ENCODE measurements at places on chromosomes 3 and 15.

GRCh38 chr15:37100966-37101215 lies 542 bp upstream of the MEIS2 start:
- no peak for DNase-seq

DNA sequence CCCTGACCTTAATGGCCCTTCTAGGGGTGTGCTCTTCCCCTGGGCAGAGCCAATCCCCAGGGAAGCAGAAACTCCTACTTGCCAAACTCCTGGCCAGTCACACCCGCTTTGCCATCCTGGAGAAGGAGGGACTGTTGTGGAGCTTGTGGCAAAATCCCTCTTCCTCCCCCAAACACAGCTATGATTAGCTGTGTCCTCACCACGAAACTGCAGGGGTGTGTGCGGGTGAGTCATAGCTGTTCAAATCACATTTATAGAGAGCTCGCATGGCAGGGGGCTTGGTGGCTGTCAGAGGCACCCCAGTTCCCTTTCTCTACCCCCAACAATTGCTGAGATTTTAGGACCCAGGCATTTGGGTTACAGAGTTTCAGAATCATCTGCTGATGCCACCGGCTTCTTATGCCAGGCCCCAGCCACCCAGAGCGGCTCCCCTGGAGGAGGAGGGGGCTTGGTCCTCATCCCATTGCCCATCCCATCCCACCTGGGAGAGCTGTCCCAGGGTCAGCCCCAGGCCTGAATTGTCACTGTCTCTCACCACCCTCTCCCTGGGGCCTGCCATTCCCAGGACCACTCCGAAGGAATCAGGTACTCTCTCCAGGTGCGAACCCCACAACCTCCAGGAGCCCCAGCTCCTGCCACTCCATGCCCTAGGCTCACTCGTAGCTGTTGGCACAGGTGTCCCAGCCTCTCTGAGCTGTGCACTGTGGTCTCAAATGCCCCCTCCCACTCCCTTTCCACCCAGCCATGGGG lies 28.8 kb upstream of the MAGEF1 start:
- no peak for DNase-seq

DNA sequence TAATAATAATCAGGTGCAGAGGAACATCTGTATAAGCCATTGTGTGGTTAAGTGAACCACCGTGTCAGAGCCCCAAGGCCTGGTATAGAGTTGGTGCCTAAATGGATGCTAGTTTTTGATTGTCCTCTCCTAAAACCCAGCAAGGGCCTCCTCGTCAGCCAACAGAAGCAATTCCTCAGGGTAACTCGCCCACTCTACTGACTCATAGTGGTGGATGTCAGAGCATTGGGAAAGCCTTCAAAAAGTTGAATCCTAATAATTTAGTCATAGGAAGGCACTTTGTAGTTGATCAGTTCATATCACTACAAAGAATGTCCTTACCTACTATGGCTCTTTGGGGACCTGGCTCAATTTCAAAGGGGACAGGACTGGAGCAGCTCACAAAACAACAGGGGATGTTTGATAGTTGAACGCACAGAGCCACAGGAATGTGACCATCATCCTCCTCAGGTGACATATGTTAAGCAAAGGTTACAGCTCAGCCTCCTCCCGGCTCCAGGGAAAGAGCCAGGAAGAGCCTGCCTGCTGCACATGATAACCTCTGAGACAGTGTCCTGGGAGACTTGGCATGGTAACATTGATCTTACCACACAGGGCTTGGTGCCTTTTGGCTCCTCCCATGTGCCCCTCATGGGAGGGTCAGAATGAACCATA lies 338.7 kb downstream of the CLSTN2 start:
- DNase-seq: no peak

- no peak for DNase-seq
Observed at GRCh38 chr15:39226169-39226937, 354.5 kb upstream of the THBS1 start.

DNA sequence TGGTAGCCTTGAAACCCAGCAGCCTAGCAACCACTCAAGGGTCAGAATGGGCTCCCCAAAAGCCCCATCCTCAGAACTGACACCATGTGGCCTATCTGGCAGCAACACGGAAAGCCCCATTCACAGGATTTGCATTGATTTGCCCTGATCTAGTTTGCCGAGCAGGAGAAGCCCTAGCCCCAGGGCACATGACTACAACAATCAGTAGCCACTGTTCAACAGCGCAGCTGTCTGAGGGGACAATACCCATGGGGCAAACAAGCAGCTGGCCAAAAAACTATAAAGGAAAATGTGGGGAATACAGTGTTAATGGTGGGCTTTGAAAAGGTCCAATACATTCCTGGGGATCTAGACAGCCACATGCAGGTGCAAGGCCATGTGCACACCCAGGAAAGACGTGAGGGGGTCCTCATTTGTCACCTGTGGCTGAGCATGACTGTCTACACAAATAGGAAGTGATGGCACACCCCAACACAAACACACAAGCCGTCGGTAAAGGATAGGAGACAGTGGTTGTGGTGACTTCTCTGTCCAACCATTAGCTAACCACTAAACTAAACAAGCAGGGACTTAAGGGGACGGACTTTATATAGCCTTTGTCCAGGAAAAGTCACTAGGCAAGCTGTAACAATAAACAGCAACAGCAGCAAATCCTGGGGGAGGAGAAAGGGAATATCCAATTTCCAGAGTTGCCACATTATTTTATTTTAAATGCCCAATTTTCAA lies 113.7 kb downstream of the LRIG1 start:
- DNase-seq: no peak

DNA sequence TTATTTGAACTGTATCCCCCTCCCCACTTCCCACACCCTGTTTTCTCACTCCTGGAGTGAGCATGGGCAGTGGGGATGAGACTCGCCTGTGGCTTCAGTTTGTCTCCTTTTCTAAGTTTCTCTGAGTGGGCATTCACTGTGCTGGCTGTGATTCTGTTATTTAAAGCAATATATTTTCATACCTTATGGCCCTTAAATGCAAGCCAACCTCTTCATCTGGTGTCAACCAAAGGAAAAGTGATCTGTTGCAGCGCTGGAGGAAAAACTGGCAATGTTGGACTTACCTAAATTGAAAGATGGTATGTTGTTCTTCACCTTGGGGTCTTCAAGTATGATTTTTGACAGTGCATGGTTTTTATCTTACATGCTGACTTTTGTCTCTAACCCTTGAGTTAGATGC lies 56.1 kb downstream of the RBM6 start:
- DNase-seq: no peak

GRCh38 chr15:65829130-65829764 lies 37.2 kb upstream of the DENND4A start:
- no peak for DNase-seq

DNA sequence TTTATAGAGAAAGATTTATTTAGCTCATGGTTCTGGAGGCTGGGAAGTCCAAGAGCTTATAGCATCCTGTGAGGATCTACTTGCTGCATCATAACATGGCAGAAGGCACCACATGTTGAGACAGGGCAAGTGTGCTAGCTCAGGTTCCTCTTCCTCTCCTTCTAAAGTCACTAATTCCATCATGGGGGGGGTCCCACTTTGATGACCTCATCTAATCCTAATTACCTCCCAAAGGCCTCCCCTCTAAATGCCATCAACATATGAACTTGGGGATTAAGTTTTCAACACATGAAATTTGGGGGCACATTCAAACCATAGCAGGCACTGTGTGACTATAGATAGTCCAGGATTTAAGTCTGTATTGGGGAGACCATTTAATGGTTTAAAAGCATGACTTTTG lies 297.1 kb upstream of the ROPN1 start:
- no peak for DNase-seq

DNA sequence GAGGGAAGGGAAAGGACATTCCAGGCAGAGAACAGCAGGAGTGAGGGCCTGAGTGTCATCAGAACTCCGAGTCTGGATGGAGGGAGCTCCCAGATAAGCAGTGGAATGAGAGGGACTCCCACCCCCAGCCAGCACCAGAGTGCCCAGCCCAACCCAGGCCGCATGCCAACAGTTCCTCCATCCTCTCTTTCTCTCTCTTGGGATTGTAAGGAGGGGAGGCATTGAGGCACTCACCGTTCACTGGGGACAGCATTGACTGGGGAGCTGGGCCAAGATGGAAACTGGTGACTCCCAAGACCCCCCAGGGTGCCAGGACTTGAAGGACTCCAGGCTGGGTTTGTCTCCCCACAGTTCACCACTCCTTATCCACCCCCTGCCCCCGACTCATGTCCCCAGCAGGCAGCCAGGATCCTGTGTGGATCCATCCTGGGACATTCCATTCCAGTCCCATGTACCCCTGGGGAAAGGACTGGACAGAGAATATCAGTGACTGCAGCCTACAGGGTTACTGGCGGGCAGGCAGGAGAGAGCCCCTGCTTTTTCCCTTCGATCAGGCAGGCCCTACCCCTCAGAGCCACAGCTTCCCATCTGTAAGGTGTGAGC lies 15.7 kb downstream of the PTH1R start:
- no peak for DNase-seq

GRCh38 chr15:58346361-58346760 lies 85.4 kb upstream of the LIPC start:
- DNase-seq: no peak

DNA sequence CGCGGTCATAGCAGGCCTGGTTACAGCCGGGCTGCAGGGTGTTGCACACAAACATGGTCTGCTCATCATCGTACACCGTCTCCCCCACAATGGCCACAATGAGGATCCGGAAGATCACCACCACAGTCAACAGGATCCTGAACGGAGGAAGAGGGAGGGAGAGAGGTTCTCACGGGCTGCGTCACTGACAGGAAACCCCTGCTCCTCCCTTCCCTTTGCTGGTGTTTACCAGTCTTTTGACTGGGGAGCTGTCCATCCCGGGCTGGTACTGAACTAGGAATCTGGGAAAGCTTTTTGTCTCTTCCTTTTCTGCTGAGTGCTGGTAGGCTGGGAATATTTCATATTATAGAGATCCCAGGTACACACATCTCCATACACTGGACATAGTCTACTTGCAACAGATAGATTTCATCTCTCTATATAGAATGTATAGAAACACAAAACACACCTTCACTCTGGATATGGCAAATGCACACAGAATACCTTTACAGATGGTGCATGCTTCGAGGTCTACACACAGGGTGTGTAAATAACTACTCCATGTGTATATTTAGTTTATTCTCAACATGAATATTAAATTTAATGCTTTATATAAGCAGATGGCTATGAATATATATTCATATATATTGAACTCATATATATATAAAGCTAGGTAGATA lies 1.4 kb downstream of the GJD2 start:
- no peak for DNase-seq

- no peak for DNase-seq
Observed at GRCh38 chr3:30290479-30290878, 315.9 kb upstream of the TGFBR2 start.

DNA sequence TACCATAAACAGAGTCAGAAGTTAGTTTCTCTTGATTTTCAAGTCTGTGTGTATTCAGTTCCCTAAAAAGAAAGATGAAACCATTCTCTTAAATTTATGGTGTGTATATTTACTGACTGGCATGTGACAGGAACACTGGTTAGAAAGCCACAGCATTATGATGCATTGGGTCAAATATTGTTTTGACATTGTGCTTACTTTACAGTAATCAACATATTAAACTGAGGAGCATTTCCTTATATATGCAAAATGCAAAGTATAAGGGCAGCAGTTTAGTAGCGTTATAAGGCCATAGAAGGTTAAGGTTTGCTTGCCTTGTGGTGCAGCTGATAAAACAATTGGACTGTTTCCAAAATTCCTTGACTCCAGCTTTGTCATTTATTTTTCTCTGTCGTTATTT lies 72.9 kb downstream of the EPHA3 start:
- DNase-seq: no peak

DNA sequence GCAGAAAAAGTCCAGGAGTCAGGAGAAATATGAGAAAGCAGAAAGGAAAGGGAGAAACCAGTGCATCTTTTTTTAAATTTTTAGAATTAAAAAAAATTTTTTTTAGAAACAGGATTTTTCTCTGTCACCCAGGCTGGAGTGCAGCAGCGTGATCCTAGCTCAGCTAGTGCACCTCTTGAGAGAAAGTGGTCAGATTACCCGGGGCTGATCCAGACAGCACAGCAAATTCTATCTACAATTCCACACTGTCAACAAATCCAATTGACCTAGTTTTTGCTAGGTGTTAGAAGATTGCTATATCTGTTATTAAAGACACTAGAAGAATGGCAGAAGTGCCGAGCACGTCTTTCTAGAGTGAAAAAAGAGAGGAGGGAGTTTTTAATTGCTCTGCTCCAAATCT lies 117.3 kb downstream of the RFTN1 start:
- DNase-seq: no peak

Data from stimulated activated CD8-positive, alpha-beta memory T cell treated with anti-CD3 and anti-CD28 coated beads, Interleukin-15, amount 100 ng/mL, for 24 hours (primary cell).